ENCODE measurements at places on chromosomes 7 and 10.
A peak's percentile ranks its signal among the peaks of the same experiment; 100 is the strongest.

GRCh38 chr10:122468926-122469781 is 7.8 kb downstream of the HTRA1 start:
- DNase-seq = peak; percentile 29

DNA sequence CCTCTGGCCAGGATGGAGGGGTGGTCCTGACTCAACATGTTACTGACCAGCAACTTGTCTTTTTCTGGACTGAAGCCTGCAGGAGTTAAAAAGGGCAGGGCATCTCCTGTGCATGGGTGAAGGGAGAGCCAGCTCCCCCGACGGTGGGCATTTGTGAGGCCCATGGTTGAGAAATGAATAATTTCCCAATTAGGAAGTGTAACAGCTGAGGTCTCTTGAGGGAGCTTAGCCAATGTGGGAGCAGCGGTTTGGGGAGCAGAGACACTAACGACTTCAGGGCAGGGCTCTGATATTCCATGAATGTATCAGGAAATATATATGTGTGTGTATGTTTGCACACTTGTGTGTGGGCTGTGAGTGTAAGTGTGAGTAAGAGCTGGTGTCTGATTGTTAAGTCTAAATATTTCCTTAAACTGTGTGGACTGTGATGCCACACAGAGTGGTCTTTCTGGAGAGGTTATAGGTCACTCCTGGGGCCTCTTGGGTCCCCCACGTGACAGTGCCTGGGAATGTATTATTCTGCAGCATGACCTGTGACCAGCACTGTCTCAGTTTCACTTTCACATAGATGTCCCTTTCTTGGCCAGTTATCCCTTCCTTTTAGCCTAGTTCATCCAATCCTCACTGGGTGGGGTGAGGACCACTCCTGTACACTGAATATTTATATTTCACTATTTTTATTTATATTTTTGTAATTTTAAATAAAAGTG is 6.0 kb downstream of the PLAU start:
- DNase-seq = no peak

DNA sequence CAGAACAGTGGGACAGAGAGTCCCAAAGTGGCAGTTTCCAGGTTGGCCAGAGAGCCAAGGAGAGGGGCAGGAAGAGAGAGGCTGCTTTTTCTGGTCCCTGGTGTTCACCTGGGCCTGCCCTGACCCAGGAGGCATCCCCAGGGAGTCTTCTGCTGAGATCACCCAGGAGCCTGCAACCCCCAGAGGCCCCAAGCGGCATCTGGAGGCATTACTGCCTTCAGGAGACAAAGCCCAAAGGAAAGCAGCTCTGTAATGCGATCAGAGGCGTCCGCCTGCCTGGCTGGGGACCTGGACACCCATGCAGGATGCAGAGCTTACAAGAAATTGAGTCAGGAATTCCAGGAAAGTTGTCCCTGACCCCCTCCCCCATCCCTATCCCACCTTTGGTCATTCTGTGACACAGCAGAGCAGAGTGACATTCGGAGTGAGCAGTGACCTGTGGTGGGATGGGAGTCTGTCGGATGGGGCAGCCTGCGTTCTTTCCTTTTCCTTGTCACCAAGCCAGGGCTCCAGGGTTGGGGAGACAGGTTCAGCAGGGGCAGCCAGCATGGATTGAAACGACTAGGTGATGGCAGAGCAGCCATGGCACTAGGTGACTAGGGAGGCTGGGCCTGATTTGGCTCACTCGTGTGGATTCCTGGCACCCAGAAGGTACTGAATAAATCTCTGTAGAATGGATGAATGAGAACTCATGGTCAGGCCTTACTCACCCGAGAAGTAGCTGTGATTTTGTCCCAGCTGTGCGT is 10.4 kb downstream of the UNC5B start:
- peak; percentile 78 for DNase-seq

- DNase-seq = no peak
These were observed 28.7 kb upstream of the TNS3 start for GRCh38 chr7:47610506-47611044.

Measured in islet precursor cell (in vitro differentiated cells).